Hematopoietic multipotent progenitor cell treated with erythropoietin and hydrocortisone succinate and interleukin-3 and kit ligand, for 8 days (in vitro differentiated cells): ENCODE measurements at places on chromosomes 4 and X.
A peak's percentile ranks its signal among the peaks of the same experiment; 100 is the strongest.

GRCh38 chr4:82984459-82984858 is 26.2 kb downstream of the LIN54 start:
- DNase-seq: peak; percentile 70

GRCh38 chr4:19707876-19708275 is 543.8 kb upstream of the SLIT2 start:
- no peak for DNase-seq

- no peak for DNase-seq
Measured at GRCh38 chr4:176400816-176401461, 81.2 kb downstream of the SPCS3 start.

DNA sequence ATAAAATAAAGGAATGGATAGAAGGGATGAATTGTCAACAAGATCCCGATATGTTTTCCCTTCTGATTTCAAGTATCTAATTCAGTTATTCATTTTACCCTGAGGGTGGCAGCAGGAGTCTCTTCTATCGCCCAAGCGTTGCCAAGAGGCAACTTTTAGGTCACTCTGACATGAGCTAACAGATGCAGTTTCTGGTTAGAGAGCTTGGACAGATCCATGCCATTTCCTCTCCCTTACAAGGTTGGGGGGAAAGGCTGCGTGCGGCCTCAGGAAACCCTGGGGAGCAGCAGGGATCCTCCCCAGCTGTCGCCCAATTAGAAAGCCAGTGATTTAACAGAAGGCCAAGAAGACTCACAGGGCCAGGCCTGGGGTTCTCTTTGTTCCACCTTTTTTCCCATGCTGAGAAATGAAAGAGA is 35.3 kb upstream of the WAS start:
- DNase-seq: peak; percentile 63

DNA sequence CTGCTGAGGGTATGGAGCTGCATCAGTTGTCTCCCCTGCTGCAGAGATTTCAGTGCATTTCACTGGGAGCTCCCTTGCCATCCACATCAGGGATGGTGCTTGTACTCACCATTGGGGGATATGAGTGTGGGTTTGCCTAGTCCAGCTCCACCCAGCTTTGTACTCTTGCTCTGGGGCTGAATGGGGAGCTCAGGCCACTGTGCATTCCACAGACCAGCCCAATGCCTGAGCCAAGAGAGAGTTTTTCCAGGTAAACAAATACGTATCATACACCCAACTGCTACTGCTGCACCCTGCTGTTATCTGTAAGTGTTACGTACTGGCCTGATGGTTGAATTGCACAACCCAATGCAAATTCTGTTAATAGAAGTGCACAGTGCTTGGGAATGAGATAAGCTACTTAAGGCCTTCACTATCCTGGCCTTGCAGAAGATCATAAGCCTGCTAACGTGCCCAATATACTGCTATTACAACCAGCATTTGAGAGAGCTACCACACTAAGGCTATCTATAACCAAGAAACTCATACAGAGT is 205.0 kb upstream of the DMD start:
- DNase-seq: no peak
